ENCODE measurements at places on chromosomes 6 and 20. TPM values are rescaled to one million over a fixed set of nuclear protein-coding genes. Genes with fewer than 3 reads are reported as not detected.

CBLN4 gene
- 0.05 TPM for total RNA-seq

GPR6 gene
- not detected for total RNA-seq

DNA sequence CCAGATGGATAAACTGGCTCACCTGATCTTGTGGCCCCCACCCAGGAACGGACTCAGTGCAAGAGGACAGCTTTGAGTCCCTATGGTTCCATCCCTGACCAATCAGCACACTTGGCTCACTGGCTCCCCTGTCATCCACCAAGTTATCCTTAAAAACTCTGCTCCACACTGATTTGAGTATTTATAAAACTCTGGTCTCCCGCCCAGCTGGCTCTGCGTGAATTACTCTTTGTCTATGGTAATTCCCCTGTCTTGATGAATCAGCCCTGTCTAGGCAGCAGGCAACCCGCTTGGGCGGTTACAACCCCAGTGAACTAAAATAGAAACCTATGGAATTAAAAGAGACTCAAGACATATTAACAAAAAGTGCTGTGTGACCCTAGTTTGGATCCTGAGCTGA lies 38.1 kb upstream of the CD83 start:
- no peak overlapping the region for H3K4me3 ChIP-seq
- no peaks in the 10 kb centered on the region for H3K36me3 ChIP-seq
- H3K27me3 ChIP-seq: no peaks in the 10 kb centered on the region
- DNase-seq: no peak
- H3K27ac ChIP-seq: no peak overlapping the region

- no peak for DNase-seq
- peaks cover 5% of the 10 kb centered on the region for H3K4me1 ChIP-seq
- no peak overlapping the region for H3K4me3 ChIP-seq
- H3K27me3 ChIP-seq: no peaks in the 10 kb centered on the region
Observed at GRCh38 chr20:9071976-9072726, 3.3 kb downstream of the PLCB4 start.

ANKEF1 gene
- 4.2 TPM for total RNA-seq

DNA sequence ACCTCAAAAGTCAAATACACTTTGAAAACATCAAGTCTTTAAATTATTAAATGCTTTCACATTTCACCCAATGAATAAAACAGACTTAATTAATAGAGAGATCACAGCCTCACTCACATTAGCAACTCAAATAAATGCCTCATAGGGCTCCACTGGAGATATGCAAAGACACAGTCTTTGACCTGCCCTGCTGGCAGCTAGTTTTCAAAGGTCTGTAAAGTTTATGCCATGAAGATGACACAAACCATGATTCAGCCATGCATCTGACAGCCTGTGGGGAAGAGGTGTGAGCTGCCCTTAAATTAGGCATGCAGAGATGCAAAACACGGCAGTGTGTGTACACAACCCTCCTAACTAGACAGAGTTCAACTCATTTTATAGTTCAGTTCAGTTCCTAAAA lies 83.6 kb downstream of the PAK5 start:
- H3K27me3 ChIP-seq: no peaks in the 10 kb centered on the region
- no peak for DNase-seq
- no peak overlapping the region for H3K27ac ChIP-seq
- H3K36me3 ChIP-seq: no peaks in the 10 kb centered on the region

CRISP2 gene
- total RNA-seq: 0.05 TPM

DNA sequence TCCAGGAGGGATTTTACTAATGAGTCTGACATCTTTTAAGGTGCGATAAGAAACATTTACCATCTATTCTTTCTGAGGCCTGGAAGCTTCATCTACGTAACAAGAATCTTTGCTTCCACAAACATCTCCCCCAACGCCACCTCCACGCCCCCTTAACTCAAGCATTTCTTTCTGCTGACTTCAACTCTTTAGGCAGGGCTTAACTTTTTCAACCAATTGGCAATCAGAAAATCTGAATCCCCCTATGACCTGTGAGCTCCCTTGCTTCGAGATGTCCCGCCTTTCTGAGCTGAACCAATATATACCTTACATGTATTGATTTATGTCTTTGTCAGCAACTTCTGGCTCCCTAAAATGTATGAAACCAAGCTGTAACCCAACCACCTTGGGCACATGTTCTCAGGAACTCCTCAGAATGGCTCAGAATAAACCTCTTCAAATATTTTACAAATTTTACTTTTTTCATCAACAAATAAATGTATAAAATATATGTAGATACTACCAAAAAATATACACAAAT lies 11.5 kb downstream of the OR2H2 start:
- no peaks in the 10 kb centered on the region for H3K27me3 ChIP-seq
- no peaks in the 10 kb centered on the region for H3K4me1 ChIP-seq
- no peaks in the 10 kb centered on the region for H3K36me3 ChIP-seq

DNA sequence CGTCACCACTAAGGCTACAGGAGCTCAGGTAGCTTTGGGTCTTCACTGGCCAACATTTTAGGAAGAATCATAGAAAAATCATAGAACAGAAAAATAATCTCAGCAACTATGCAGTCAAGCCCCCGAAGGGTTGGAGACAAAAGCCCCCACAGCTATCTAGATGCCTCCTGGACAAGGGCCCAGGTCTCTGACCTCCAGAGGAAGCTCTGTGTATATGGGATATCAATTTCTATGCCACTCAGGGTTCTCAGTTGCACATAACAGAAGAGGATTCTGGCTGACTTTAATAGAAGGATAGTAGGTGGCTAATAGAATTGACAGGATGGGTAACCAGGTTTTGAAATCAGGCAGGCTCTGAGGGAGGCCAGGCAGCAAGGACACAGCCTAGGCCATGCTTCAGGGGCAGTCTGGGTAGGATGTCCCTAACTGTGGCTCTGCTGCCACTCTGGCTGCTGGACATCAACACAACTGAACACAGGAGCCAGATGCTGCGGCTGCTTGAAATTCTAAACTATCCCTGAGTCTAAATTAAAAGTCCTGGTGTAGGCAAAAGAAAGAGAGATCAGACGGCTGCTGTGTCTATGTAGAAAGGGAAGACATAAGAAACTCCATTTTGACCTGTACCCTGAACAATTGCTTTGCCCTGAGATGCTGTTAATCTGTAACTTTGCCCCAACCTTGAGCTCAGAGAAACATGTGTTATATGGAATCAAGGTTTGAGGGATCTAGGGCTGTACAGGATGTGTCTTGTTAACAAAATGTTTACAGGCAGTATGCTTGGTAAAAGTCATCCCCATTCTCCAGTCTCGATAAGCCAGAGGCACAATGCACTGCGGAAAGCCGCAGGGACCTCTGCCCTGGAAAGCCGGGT lies 65.6 kb downstream of the TRMT6 start:
- H3K4me3 ChIP-seq: no peak overlapping the region
- no peak for DNase-seq
- H3K27me3 ChIP-seq: no peaks in the 10 kb centered on the region
- no peaks in the 10 kb centered on the region for H3K4me1 ChIP-seq
- no peak overlapping the region for H3K27ac ChIP-seq

ZNF311 gene
- total RNA-seq: 0.76 TPM

- peaks cover 36% of the 10 kb centered on the region for H3K36me3 ChIP-seq
- no peak overlapping the region for H3K4me3 ChIP-seq
- no peaks in the 10 kb centered on the region for H3K27me3 ChIP-seq
Observed at GRCh38 chr20:32312718-32313424, 35.4 kb downstream of the KIF3B start.

GRCh38 chr20:61887596-61888093 lies 178.0 kb downstream of the TAF4 start:
- H3K36me3 ChIP-seq: no peaks in the 10 kb centered on the region
- no peaks in the 10 kb centered on the region for H3K4me1 ChIP-seq
- H3K27ac ChIP-seq: no peak overlapping the region
- H3K27me3 ChIP-seq: peaks cover 3% of the 10 kb centered on the region
- DNase-seq: no peak

GRCh38 chr6:8707956-8708772 lies 272.8 kb upstream of the SLC35B3 start:
- no peak for DNase-seq
- no peaks in the 10 kb centered on the region for H3K4me1 ChIP-seq
- no peak overlapping the region for H3K27ac ChIP-seq
- no peaks in the 10 kb centered on the region for H3K36me3 ChIP-seq
- no peak overlapping the region for H3K4me3 ChIP-seq

DNA sequence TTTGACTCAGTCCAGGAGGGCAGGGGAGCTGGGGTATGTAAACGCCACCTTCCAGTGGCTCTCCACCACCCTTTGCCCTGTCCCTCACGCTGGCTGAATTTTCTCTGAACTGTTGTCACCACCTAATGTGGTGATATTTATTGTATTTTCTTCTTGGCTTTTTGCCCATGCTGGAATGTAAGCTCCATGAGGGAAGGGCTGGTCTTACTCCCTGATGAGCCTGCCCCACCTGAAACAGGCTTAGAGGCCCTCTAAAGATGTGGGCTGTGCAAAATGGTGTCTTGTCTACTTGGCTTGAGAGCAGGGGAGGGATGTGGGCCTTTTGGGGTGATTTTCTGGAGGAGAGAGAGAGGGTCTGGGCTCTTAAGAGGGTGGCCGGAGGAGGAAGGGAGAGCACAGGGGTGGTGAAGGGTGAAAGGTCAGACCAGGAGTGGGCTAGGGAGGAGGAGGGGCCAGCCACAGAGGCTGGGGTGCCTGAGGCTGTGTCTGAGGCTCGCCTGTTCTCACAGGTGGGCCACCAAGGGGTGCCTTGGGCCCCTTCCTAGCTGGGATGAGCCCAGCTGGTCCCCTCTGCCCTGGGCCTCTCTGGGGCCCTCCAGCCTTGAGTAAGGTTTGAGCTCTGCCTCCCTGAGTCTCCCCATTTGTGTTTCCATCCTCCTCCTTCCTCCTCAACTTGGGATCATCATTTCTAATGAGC lies 37.3 kb downstream of the SPDEF start:
- no peaks in the 10 kb centered on the region for H3K27me3 ChIP-seq
- no peaks in the 10 kb centered on the region for H3K4me1 ChIP-seq
- H3K4me3 ChIP-seq: no peak overlapping the region

ADGB gene
- 0.24 TPM for total RNA-seq

GRCh38 chr6:160293844-160294243 lies 35.2 kb upstream of the SLC22A2 start:
- no peak overlapping the region for H3K27ac ChIP-seq

GRCh38 chr20:9744551-9744950 lies 94.3 kb downstream of the PAK5 start:
- no peaks in the 10 kb centered on the region for H3K36me3 ChIP-seq
- H3K4me3 ChIP-seq: no peak overlapping the region
- no peak for DNase-seq
- no peak overlapping the region for H3K27ac ChIP-seq

TAF4 gene
- total RNA-seq: 3.4 TPM

DNA sequence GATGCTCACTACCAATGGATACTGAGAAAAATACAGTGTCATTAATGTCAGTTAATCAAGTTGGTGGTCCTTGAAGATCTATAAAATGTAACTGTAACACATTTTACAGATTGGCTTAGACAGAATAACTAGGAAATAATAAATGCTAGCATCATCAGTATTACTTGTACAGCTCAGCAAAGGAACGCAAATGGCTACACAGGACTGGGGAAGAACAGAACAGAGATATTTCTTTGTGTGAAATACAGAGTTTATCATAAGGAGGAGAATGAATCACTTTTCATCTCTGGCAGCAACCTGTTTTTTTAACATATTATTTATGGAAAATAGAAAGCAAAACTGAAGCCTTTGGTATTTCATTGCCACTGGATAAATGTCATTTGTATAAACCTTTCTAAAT lies 8.2 kb upstream of the QKI start:
- peak overlapping the region; percentile 19 for H3K4me3 ChIP-seq
- peaks cover 10% of the 10 kb centered on the region for H3K4me1 ChIP-seq
- DNase-seq: no peak
- no peak overlapping the region for H3K27ac ChIP-seq

DNA sequence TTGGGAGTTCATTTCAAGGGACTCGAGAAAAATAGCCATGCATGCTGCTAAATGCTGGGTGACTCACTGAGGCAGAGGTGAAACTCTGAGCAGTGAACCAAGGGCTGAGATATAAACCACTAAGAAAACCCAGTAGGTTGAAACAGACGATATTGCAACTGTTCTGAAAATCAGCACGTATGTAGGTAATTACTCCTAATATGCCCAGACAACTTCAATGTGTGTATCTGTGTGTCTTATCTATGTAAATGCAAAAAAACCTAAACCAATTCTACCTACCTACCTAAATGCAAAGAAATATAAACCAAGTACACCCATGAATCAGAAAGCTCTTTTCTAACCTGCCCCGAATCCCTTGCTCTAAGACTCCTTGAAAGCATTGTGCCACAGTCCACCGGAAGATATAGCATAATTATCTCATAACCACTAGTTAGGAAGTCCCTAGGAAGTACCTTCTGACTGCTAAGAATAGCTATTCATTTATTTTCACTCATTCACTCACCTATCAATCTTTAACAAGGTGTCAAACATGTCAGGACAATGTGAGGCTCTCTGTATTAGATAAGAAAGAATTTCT lies 458.7 kb upstream of the RUNX2 start:
- H3K36me3 ChIP-seq: no peaks in the 10 kb centered on the region
- no peak overlapping the region for H3K4me3 ChIP-seq
- no peak overlapping the region for H3K27ac ChIP-seq

- no peak overlapping the region for H3K4me3 ChIP-seq
- no peaks in the 10 kb centered on the region for H3K36me3 ChIP-seq
- no peaks in the 10 kb centered on the region for H3K4me1 ChIP-seq
- no peaks in the 10 kb centered on the region for H3K27me3 ChIP-seq
- DNase-seq: no peak
- H3K27ac ChIP-seq: no peak overlapping the region
Observed at GRCh38 chr6:47034421-47034820, 7.7 kb downstream of the ADGRF1 start.

- no peak overlapping the region for H3K4me3 ChIP-seq
- peaks cover 8% of the 10 kb centered on the region for H3K27me3 ChIP-seq
- no peaks in the 10 kb centered on the region for H3K4me1 ChIP-seq
- no peak for DNase-seq
- H3K36me3 ChIP-seq: no peaks in the 10 kb centered on the region
Observed at GRCh38 chr6:28710466-28711191, 184.9 kb downstream of the GPX5 start.

DNA sequence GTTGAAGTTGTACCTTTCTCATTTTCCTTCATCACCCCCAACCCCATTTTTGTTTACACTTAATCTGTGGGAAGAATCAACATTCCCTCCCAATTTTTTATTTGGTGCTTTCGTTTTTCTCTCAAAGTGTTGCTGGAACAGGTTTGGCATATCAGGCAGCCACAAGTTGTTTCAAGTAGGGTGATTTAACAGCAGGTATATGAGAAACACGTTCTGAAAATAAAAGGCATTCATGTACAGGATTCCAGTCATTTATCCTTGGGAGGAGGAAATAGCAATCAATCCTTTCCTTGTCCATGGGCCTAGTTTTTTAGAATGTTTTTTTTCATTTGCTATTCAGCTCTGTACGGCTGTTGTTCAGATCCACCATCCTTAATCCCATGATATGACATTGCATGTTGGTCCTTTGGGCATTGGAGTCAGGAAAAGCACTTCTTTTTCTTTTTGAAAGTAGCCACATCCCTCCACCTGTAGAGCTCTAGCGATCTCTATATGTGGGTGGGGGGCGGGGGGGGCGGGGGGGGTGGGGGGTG lies 120.2 kb downstream of the JARID2 start:
- no peak overlapping the region for H3K4me3 ChIP-seq
- H3K27me3 ChIP-seq: no peaks in the 10 kb centered on the region
- peaks cover 25% of the 10 kb centered on the region for H3K4me1 ChIP-seq
- DNase-seq: no peak
- H3K27ac ChIP-seq: no peak overlapping the region
